ENCODE measurements at places on chromosomes 4 and X.

- DNase-seq: no peak
Measured at GRCh38 chr4:88357262-88357661, 21.4 kb upstream of the HERC6 start.

- no peak for DNase-seq
Measured at GRCh38 chr4:153273751-153274150, 69.5 kb downstream of the TRIM2 start.

GRCh38 chrX:22159071-22159470 lies 113.6 kb upstream of the CBLL2 start:
- no peak for DNase-seq

DNA sequence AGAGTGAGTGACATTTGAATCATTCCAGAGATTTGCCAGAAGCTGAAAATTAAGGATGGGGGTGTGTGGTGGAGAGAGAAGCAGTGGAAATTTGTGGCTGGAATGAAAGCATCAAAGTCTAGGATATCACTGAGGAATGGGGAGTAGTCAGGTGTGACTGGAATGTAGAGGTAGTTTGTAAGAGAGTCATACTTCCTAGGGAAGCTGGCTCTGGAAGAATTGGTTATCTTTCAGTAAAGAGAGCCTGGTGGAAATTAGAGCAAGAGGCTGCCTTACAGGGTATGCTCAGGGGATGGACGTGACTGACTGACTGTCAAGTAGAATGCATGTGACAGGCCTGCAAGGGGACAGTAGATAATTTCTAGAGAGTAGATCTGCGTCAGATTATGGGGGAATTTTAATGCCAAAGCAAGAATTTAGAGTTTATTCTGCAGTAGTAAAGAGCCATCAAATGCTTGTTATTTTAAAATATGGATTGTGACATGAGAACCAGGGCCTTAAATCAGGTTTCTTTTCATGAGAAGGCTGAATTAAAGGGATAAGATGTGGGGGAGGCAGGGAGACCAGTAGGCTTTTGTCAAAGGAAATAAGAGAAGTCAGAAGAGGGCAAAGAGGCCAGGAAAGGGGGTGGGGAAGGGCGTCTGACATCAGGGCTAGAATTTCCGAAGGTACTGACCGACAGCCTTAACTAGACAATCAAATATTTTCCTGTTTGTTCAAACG lies 109.9 kb downstream of the AFF1 start:
- DNase-seq: no peak

GRCh38 chrX:135737366-135738071 lies 24.1 kb downstream of the CT45A1 start:
- no peak for DNase-seq

GRCh38 chr4:162170509-162170908 lies 6.7 kb upstream of the FSTL5 start:
- no peak for DNase-seq

All from NCI-H446 treated with DMSO at 0.1 percent for 48 hours (cell line).